AG10803 (cell line): ENCODE measurements at places on chromosomes 11 and 22.
A peak's percentile ranks its signal among the peaks of the same experiment; 100 is the strongest.

- no peak for DNase-seq
These were observed 52.4 kb downstream of the LGR4 start for GRCh38 chr11:27420217-27420616.

DNA sequence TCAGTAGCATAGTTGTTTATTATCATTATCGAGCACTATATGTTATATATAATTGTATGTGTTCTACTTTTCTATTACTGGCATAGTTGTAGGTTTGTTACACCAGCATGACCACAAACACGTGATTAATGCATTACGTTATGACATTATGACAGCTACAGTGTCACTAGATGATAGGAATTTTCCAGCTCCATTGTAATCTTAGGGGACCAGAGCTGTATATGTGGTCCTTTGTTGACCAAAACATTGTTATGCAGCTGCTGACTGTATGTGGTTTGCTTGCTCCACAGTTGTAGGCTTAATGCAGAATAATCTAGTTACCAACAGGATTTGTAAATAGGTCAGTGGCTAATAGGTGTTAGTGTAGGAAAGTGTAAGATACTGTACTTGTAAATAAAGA, 66.1 kb downstream of the HSD17B12 start:
- DNase-seq: no peak

- DNase-seq: no peak
These were observed 83.9 kb downstream of the GALNT18 start for GRCh38 chr11:11537871-11538270.

DNA sequence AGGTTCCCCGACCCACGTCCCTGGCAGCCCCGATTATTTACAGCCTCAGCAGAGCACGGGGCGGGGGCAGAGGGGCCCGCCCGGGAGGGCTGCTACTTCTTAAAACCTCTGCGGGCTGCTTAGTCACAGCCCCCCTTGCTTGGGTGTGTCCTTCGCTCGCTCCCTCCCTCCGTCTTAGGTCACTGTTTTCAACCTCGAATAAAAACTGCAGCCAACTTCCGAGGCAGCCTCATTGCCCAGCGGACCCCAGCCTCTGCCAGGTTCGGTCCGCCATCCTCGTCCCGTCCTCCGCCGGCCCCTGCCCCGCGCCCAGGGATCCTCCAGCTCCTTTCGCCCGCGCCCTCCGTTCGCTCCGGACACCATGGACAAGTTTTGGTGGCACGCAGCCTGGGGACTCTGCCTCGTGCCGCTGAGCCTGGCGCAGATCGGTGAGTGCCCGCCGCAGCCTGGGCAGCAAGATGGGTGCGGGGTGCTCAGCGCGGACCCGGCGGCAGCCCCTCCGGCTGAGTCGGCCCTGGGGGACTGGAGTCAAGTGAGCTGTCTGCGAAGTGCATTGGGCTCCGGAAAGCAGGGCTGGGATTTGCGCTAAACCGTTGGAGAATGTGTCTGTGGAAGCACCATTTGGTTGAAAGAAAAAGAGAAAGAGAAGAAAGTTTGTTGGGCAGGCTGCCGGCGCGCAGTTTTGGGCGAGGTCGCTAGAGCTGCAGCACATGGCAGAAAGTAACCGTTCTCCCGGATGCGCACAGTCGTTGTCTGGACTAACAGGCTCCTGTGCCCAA, at the start of gene CD44:
Gene CD44 (plus strand): TSS at position 229 of the 779 bp plus-strand sequence. CDS start 133 bp downstream, at position 362.
- DNase-seq: peak; percentile 89

DNA sequence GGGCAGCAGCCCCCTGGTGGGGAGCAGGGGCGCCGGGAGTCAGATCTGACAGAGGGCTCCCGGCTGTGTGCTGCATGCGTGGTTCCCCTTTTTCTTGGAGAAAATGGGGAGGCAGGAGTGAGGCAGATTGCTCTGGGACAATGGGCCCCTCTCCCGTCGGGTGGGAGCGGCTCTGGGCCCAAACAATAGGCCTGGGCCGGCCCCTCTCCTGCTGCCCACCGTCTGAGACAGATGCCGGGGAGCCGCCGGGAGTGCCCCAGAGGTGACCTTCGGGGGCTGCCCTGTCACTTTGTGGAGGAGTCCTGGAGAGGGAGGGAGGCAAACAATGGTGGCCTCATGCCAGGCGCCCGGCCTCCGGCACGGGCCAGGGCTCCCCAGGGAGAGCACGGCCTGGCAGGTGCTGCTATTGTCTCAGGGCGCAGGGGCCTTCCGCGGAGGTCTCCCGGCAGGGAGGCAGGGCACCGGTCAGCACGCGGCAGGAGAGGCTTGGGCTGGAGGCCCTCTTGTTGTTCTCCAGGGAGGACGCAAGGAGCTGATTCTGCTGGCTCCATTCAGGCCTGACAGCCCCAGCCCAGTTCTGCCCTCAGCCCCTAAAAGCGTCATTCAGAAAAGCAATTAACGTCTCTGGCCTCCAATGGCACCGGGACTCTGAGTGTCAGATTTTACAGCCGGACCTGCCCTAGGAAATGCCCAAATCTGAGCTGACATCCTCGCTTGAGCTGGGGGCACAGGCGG, 44.8 kb downstream of the SMIM38 start:
- no peak for DNase-seq

DNA sequence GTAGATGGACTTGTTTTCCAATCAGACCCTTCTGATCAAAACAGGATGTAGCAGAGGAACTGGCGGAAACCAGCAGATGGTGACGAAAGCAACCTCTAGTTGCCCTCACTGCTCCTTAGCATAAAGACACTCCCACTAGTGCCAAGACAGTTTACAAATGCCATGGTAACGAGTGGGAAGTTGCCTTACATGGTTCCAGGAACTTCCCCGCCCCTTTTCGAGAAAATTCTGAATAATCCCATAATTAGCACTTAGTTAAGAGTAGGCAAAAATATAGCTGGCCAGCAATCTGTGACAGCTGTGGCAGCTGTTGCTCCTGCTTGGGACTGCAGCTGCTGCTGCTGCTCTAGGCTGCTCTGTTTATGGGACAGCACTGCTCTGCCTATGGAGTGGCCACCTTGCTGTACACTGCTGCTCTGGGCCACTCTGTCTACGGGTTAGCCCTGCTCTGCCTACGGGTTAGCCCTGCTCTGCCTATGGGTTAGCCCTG, 33.4 kb upstream of the SORL1 start:
- no peak for DNase-seq

DNA sequence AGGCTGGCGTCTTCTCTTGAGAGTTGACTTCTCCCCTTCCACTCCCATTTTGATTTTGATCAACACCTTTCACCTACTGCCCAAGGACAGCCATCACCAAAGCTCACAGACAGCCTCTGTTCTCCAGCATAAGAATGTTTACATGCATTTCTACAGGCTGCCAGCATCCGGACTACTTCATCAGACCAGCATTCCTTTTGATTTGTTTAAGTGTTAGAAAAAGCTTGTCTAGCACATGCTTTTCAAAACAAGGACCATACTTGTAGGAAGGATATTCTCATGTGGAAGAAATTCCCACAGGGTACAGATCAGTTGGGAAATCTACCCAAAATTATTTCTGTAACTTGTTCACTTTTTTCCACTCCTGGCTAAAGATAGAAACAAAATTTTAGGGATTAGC, 6.2 kb upstream of the KCNA4 start:
- DNase-seq: no peak

GRCh38 chr11:123268156-123268555, 73.1 kb upstream of the CLMP start:
- DNase-seq: no peak

GRCh38 chr22:24518771-24519485, 23.8 kb downstream of the UPB1 start:
- no peak for DNase-seq

DNA sequence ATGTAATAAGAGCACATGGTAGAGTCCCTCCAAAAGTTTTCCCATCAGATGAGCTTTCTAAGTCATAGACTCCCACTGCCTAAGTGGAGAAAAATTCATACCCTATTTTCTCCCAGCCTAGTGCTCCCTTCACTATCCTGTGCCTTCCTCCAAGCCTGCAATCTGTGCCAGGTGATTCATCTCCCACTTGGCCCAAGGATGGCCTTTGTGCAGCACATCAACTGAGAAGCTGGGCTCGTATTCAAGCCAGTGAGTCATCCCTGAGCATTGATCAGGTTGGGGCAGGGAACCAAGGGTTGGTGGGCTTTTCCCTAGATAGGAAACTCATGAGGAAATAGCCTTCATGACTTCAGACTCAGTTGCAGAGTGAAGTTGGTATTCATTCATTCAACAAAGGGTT, 64.6 kb downstream of the PANX1 start:
- peak; percentile 65 for DNase-seq

- DNase-seq: no peak
These were observed 14.4 kb downstream of the DEUP1 start for GRCh38 chr11:93344855-93345333.

GRCh38 chr11:124983674-124984511, 29.9 kb downstream of the CCDC15 start:
- no peak for DNase-seq

GRCh38 chr11:109730669-109731068, 308.7 kb downstream of the C11orf87 start:
- no peak for DNase-seq

DNA sequence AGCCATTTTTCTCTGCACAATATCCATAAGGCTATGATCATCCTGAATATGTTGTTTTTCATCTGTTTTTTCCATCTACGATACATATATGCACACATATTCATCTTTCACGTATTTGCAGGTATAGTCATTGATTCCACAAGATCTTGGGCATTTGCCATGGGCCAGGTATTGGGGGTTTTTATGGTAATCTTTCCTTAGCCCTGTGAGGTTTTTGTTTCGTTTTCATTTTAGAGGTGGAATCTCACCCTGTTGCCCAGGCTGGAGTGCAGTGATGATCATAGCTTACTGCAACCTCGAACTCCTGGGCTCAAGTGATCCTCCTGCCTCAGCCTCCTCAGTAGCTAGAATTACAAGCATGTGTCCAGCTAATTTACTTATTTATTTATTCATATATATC, 20.0 kb downstream of the CD6 start:
- DNase-seq: no peak

GRCh38 chr11:27060816-27061460, 20.3 kb downstream of the BBOX1 start:
- no peak for DNase-seq

GRCh38 chr22:39997939-39998726, 3.4 kb downstream of the FAM83F start:
- no peak for DNase-seq

DNA sequence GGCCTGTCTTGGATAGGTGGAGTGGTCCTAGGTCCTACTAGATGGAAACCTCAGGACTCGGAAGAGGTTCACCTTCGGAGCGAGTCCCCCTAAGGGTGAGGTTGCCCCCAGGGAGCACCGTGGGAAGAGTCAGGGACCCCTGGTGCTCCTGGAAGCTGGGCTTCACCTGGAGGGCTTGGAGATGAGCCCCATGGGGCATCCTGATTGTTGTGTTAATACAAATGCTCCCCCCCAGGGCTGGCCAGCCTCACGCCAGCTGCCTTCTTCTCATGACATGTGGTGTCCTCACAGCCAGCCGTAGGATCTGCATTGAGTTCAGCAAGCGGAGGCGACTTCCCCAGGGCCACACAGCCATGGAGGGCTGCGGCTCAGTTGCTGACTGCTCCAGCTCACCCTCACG, 1487.5 kb downstream of the BRD1 start:
- no peak for DNase-seq

DNA sequence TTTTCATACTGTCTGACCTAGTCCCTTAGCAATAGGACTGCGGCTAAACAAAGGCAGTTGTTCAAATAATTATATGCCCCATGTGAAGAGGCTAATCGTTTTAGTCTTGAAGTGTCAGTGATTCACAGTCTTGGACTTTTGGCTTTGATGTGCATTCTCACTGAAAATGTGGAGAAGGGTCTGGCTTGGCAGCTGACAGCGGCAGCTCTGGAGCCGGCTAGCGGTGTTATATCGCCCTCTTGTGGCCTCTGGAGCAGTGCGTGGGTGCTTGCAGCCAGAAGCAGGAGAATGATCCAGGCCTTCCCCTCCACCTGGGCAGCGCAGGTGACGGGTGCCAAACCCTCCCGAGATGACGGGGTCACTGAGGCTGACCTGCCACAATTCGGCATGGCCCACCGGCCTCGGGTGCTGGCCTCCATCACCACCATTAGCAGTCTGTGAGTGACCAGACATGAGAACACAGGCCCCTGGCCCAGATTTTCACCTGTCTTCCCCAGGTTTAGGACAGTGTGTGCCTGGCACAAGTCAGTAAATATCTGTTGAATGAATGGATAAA, 90.3 kb upstream of the PITPNB start:
- DNase-seq: peak; percentile 86

- DNase-seq: no peak
These were observed 408 bp downstream of the PPP2R5B start for GRCh38 chr11:64924910-64925284.

DNA sequence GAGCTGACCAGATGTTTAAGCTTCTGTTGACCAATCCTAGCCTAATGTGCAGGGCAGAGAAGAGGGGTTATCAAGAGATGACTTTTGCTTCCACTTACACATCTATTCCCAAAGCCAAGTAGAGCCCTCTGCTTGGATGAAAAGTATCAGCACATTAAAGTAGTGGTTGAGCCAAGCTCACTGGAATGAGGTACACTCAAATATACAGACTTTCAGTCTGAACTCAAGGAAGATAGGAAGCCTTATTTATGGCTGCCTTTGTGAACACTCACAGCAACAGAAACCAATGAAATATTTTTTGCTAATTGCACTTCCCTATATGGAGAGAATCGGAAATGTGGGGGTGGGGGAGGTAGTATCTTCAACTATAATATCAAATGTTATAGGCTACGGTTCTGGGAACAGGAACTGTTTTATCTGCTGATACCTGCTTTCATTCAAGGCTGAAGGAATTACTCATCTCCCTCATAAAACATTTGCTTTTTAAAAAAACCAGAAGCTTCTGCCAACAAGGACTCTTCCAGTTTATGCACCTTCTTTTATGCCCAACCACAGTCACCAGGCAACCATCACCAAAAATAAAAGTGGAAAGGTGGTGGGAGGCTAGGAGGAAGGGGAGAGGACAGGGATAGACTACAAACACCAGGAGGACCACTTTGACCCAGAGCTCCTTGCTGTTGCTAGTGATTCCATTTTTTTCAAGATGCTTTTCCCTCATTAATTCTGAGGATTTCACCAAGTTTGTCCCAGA, 91.2 kb downstream of the CLPB start:
- no peak for DNase-seq

GRCh38 chr11:107598225-107599139, 7.5 kb downstream of the ELMOD1 start:
- no peak for DNase-seq

GRCh38 chr11:131411636-131412035, 41.2 kb downstream of the NTM start:
- no peak for DNase-seq

GRCh38 chr22:25494774-25495173, 69.7 kb upstream of the GRK3 start:
- DNase-seq: no peak

- DNase-seq: no peak
These were observed 26.2 kb downstream of the LMO1 start for GRCh38 chr11:8237453-8237852.

DNA sequence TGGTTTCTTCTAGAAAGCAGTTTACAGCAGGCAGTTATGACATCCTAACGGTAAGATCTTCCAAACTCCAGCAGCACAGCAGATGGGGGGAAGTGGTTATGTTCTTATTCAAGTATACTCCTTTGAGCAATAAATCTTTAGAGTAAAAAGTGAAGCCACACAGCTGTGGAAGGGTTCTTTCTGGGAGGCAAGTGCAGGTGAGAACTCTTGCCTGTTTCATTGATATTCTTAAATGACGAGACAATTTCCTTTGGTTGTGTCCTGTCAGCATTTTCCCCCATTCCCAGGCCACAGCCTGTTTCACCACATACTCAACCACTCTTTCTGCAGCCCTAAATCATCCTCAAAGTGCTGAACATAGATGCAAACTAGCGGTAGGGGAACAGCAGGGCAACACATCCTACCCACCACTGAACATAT, 207.3 kb upstream of the MTNR1B start:
- no peak for DNase-seq
